ENCODE measurements at places on chromosomes 3 and 15. TPM values are rescaled to one million over a fixed set of nuclear protein-coding genes. Genes with fewer than 3 reads are reported as not detected.

Gene WDR93
- 3.7 TPM for polyA plus RNA-seq

DNA sequence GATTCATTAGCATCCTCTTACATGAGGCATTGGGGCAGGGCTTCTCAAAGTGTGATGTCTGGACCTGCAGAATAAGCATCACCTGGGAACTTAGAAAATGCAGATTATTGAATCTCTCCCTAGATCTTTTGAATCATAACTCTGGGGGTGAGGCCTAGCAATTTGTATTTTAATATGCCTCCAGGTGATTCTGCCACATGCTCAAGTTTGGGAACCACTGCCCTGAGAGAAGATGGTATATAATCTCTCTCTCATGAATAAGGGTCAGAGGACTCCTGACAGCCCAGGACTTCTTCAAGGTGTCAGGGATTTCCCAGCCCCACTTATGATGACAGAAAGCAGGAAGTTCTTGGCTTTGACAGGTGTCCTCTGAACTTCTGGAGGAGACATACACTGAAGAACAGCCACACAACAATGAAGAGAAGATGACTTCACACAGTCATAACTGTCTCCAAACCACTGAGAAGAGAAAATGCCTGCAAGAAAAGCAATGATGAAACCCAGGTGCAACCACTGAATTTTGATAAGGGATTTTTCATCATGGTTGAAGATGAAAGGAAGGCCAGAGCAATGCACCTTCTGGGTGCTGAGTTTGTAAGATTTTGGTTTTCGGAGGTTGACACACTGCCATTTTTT is 211.9 kb upstream of the MRPL3 start:
- DNase-seq: no peak

- DNase-seq: no peak
These were observed 1001.0 kb downstream of the FHIT start for GRCh38 chr3:60250206-60250605.

DNA sequence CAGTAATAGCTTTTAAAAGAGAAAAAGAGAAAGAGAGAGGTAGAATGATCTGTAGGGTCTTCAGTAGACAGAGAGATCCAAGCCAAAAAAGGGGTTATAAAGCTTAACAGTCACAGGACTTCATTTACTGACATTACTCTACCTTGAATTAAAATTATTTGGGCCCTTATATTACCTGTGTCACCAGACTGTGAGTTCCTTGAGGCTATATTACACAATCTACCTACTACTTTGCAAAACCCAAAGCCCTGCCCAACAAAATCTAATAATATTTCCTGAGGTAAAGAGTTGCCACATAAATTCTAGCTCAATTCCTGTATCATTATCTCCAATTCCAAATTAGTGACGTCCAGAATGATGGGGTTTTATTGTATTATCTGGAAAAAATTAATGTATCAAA is 1.9 kb downstream of the UBR1 start:
- DNase-seq: no peak

DNA sequence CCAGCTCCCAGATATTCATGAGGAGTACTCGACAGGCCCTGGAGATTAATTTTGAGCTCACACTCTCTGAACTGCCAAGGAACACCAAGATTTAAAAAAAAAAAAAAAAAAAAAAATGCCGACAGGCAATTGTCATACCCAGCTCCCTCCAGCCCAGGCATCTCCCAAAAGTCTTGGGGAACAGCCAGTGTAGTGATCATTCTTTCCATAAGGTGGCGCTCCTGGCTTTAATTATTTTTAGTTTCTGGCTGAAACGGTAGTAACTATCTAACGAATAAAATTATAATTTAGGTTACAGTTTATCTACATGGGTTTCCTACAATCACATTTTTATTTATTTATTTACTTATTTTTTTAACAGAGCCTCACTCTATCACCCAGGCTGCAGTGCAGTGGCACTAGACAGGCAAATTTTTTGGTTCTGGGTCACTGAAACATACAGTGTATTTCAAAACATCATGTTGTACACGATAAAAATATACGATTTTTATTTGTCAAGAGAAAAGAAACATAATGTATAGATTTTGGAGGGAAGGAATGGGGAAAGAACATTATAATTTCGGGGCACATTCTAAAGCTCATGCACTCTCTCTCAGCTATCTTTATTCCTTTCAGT is 157.3 kb downstream of the ADAMTS9 start:
- DNase-seq: peak; percentile 79

All from left kidney (tissue), 8 donors.